Brain microvascular endothelial cell (primary cell): ENCODE measurements at places on chromosomes 2 and 18.

GRCh38 chr2:138329591-138329990 is 172.0 kb upstream of the SPOPL start:
- DNase-seq = no peak

DNA sequence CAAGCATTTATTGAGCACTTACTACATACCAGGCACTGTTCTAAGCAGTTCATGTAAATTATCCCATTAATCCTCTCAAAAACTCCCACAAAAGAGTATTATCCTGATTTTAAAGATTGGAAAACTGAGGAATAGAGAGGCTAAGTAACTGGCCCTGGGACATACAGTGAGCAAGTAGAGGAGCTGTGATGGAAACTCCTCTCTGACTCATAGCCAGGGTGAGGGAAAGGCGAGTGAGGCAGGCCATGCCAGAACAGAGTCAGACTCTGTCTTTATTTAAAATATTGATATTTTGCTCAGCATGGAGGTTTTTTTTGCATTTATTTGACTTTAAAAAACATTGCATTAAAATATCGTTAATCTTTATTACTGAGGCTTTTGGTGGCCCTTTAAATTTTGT is 208.0 kb downstream of the LOXHD1 start:
- DNase-seq = no peak

- no peak for DNase-seq
Measured at GRCh38 chr2:65580824-65581223, 148.4 kb upstream of the SPRED2 start.

GRCh38 chr18:37231251-37231650 is 334.3 kb downstream of the CELF4 start:
- DNase-seq = no peak

- no peak for DNase-seq
Measured at GRCh38 chr2:16409849-16410248, 255.8 kb downstream of the CYRIA start.

- no peak for DNase-seq
Measured at GRCh38 chr18:65527879-65528633, 222.8 kb upstream of the CDH7 start.

- DNase-seq = no peak
Measured at GRCh38 chr2:151830961-151831360, 2.7 kb upstream of the ARL5A start.

DNA sequence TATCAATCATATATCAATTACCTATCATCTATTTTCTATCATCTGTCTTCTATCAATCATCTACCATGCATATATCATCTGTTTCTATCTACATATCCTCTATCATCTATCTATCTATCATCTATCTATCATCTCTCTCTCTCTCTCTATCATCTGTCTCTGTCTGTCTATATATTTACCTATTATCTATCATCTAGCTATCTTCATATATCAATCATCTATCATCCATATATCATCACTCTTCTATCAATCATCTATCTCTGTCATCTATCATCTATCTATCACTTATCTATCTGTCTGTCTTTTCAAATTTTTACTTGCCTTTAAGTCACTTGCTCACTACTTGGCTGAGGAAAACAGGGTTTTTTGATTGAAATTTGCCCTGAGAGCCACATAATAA is 592.3 kb downstream of the DCDC2C start:
- DNase-seq = no peak
